ENCODE measurements at places on chromosomes 3 and 15.
A peak's percentile ranks its signal among the peaks of the same experiment; 100 is the strongest.

DNA sequence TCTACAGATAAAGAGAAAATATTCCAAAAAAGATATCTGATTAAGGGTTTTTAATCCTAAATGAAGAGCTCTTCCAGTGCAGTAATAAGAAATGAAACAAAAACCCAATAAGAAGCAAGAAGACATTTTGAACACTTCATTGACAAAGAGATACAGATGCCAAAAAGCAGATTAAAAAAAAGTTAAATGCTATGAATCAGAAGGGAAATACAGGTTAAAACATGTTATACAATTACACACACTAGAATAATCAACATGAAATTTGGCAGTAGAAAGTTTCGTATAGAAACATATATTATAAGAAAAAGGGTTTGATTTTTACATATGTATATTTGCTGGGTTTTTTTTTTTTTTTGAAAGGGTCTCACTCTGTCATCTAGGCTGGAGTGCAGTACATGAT lies 135.0 kb downstream of the ROBO1 start:
- no peak for DNase-seq

GRCh38 chr3:11159421-11159904 lies 5.2 kb downstream of the HRH1 start:
- no peak for DNase-seq

- no peak for DNase-seq
These were observed 22.1 kb downstream of the PLOD2 start for GRCh38 chr3:146138902-146139301.

GRCh38 chr3:60909526-60909925 lies 341.7 kb downstream of the FHIT start:
- DNase-seq, result peak; percentile 0

GRCh38 chr3:101117980-101118379 lies 124.8 kb upstream of the ABI3BP start:
- no peak for DNase-seq

Measured in DMS53 (cell line).